Bone marrow (tissue), 2 donors: ENCODE measurements at places on chromosomes 16 and 17.

GRCh38 chr16:27678955-27679354 lies 129.0 kb downstream of the KATNIP start:
- no peak for DNase-seq

DNA sequence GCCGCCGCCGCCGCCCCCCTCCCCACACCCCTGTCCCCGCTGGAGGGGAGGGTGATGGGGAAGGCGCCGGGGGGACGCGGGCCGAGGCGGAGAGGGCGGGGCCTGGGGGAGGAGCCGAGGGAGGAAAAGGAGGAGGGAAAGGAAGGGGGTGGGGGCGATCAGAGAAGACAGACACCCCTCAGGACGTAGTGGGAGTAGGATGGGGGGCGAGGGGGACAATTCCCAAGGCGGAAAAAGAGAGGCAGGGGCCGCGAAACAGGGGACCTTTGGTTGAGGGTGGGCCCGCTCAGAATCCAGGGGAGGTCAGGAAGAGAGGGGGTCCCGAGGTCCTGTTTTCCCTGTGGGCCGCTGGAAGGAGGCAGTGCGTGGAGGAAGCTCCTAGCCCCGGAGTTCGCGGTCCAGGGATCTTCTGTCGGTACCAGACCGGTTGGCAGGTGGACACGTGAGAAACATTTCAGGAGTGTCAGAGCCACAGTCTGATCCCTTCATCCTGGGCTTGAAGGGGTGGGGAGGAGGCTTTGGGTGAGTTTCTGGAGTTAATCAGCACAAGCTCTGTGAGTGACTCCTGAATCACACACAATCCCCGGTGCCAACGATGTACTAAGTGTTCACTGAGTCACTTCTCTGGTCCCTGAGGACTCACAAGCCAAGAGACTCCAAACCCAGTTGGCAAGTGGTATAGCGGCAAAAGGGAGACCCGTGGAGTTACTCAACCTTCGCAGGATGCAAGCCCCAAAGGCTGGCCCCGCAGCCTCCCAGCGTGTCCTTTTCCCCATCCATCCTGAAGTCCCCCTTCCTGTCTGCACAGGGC lies at the start of gene XYLT1:
XYLT1 (minus strand) TSS at position 53 of the 811 bp plus-strand sequence. CDS start 164 bp downstream, outside the sequence.
- peak; percentile 47 for DNase-seq

DNA sequence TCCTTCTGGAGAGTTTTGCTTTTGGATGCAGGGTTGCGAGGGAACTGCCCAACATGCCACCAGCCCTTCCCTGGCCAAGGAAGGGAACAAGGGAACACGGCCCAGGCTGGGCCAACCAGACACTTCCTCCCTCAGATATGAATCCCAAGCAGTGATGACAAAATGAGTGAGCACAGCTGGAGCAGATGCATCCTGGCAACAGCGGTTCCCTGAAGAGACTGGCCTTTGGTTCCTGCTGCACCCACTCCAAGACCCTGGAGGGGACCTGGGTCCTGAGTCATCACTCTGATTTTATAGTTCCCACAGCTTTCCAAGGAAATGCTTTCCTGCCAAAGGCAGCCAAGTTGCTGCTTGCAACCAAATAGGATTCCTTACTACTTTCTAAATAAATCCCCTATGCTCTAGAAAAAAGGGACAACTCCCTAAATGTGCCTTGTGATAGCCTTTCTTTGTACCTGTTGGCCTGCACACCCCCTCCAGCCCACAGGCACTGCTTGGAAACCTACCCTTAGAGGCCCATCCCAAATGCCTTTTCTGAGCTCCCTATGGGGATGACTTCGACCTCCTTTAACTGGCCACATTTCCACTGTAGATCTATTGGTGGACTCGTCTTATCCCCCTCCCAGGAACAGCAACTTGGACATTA lies 5.3 kb downstream of the ST3GAL2 start:
- DNase-seq, result no peak

- DNase-seq, result no peak
Measured at GRCh38 chr17:81867991-81868673, 3.0 kb downstream of the ARHGDIA start.

GRCh38 chr16:867421-868385 lies 67.2 kb upstream of the GNG13 start:
- no peak for DNase-seq

DNA sequence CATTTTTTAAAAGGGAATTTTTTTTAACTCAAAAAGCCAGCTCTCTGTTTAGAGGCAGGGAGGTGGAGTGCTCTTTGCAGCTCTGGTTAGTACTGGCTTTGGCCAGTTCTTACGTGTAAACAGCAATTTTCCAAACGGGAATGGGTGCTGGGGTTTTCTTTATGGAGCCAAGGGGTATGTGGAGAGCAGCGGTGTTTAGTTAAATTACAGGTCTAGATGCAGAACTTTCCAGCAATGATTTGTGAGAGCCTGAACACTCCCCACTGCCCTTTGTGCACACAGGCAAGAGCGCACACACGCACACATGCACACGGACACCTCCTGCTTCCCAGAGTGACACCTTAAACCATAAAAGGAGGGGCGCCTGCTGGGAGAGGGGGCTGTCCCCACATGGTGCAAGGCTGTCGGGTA lies 140.2 kb downstream of the MSI2 start:
- DNase-seq, result no peak

DNA sequence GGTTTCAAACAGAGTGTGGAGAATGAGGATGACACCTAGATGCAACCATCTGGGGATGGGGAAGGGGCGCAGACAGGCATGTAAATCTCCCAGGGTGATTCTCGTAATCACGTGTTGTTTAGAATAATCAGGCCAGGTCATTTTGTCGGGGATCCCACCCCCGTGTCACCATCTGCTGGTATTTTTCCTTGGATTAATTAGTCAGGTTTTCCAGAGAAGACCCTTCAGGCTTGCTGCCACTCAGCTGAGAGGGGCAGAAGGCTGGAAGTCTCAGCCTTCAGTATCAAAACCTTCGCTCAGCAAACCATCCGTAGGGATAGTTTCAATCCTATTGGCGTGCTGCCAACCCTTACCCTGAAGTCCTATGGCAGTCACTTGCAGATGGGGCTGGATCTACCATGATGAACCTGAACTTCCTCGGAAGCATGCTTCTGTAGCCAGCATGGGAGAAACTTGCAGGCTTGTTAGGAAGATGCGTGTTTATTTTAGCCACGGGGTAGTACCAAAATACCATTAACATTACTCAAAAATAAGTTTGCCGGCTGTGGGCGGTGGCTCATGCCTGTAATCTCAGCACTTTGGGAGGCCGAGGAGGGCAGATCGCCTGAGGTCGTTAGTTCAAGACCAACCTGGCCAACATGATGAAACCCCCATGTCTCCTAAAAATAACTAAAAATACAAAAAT lies 7.5 kb upstream of the ADCY9 start:
- no peak for DNase-seq

DNA sequence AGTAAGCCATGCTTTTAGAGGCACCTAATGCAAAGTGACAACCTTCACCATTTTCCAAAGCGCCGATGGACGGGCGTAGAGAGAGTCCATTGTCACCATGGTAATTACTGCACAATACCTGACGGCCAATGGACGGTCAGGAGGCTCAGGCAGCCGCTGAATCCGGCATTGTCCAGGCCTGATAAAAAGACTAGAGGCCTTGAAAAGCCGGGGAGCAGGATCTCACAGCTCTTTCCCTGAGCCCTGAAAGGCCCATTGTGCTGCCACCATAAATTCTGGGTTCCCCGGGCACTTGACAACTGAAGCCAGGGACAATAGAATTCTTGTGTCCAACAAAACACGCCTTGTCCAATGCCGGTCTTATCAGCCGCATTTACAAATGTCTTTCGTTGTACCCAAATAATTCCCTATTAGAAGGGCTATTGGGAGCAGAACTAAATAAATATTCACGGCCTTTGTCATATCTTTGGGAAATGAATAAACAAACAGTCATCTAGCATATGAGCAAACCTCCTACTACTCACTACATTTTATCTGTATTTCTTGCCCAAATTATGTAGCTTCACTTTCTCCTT lies 62.4 kb downstream of the CDH11 start:
- DNase-seq, result no peak

DNA sequence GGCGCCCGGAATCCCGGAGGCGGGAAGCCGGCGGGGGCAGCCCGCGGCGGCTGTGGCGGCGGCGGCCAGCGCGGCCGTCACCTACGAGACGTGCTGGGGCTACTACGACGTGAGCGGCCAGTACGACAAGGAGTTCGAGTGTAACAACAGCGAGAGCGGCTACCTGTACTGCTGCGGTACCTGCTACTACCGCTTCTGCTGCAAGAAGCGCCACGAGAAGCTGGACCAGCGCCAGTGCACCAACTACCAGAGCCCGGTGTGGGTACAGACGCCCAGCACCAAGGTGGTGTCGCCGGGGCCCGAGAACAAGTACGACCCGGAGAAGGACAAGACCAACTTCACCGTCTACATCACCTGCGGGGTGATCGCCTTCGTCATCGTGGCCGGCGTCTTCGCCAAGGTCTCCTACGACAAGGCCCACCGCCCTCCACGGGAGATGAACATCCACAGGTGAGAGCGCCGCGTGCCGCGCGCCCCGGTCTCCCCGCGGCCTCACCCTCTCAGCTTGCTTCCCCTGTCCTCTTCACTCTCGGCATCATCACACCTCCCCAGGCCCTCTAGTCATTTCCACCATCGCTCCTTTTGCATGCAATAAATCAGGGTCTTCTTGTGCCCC lies 706 bp downstream of the SHISA6 start:
- DNase-seq, result no peak

DNA sequence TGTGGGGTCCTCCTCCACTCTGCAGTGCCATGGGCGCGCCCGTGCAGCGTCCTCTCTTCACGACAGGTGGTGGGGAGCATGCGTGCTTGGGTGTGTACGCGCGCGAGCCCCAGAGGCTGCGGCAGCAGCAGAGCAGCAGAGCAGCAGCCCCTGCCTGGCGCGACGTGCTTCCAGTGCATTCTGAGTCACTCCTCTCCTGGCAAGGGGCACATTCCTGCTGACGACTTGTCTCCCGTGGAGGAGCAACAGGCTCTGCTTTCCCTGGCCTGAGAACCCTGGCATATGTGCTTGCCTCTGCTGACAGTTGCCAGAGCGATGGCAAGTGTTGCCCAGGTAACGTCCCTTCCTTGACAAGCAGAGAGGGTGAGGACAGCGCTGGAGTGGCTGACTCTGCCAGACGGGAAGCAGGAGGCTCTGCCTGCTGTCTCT lies 133.8 kb upstream of the PLCG2 start:
- no peak for DNase-seq

DNA sequence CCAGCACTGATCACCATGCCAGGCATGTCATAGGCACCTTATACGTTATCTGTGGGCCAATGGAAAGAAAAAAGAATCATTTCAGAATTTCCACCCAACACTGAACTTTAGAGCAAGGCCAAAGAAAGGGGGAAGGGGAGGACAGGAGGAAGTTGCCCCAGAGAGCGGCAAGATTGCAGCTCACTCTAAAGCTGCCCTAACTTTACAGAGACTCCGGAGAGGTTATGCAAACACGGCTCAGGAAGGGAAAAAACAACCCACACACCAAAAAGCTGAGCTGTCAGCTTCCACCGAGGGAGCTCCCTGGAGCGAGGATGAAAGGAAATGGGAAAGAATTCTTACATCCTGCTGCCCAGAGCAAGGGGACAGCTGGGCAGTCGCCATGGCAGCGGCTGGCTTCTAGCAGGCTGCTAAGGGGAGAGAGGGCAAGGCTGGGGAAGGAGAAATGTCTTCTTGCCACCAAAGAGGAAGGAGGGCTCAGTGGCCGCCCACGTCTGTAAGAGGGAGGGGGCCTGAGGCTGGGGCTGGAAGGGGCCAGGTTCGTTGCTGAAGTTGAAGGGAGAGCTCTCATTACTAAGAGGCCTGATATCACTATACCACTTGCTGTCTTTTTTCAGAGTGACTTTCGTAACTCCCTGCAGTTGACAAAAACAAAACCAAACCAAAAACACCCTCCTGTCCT lies 18.2 kb downstream of the COTL1 start:
- DNase-seq, result peak; percentile 59

- DNase-seq, result no peak
Measured at GRCh38 chr16:88870608-88871348, 4.3 kb upstream of the PABPN1L start.

- DNase-seq, result no peak
Measured at GRCh38 chr16:7037495-7037894, 295.1 kb upstream of the RBFOX1 start.
